ENCODE measurements at places on chromosomes 1 and 21.

DNA sequence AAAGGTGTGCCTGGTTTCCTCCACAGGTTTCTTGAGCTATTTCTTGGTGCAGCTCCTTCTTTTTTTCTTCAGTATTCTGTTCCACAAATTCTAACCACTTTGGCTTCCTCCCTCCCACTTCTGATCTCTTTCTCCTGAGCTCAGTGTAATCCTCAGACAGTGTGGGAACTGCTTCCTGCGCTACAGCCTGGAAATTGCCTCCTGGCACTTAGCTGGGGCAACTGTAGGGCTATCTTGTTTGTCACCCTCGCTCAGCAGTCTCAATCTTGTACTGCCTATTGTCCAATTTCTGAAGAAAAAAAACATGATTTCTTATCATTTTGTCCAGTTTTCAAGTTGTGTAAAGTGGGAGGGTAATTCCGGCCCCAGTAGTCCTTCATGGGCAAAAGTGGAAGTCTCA, 24.0 kb upstream of the GALNT2 start:
- DNase-seq = no peak
- no peak overlapping the region for H3K4me3 ChIP-seq
- H3K36me3 ChIP-seq = no peaks in the 10 kb centered on the region
- no peaks in the 10 kb centered on the region for H3K4me1 ChIP-seq
- no peak overlapping the region for H3K27ac ChIP-seq
- H3K27me3 ChIP-seq = peaks cover 9% of the 10 kb centered on the region

DNA sequence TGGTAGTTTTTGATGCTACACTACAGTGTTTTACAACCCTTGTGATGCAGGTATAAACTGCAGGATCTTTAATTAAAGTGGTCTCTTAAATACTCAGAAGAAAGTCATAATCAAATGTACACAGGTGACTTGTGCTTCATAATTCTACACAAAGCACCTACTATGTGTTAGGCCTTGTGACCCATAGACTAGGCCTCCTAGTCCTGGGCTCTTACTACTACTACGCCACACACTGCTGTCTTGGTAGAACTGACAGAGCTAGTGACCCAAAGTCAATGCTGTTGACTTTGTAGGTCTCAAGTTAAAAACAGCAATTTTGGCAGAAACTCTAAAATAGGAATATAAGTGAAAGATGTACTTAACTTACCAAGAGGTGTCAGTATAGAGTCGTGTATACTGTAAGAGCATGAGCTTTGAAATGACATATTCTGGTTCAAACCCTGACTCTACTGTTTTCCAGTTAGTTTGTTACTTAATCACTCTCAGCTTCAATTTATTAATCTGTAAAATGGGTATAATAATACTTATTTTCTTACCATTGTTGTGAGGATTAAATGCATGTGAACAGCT, 48.6 kb upstream of the LMO4 start:
- H3K27me3 ChIP-seq = peaks cover 6% of the 10 kb centered on the region
- no peaks in the 10 kb centered on the region for H3K4me1 ChIP-seq
- no peaks in the 10 kb centered on the region for H3K36me3 ChIP-seq
- no peak overlapping the region for H3K27ac ChIP-seq
- H3K4me3 ChIP-seq = no peak overlapping the region
- no peak for DNase-seq

DNA sequence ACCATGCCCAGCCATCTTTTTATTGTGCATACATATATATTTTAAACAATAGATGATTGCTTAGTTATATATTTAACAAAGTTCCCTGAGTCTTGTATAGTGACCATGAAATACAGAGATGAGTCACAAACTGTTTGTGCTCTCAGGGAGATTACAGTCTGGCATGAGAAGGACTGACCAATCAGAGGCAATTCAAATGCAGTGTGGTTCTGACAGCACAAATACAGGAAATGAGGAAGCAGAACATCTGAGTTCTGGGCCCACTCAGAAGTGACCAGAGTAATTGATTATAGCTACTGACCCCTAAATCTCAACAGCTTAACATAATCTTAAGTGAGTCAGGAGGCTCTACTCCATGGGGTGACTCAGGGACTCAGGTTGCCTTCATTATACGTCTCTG, 534.5 kb downstream of the OMA1 start:
- H3K27ac ChIP-seq = no peak overlapping the region
- no peak overlapping the region for H3K4me3 ChIP-seq
- no peaks in the 10 kb centered on the region for H3K36me3 ChIP-seq
- no peaks in the 10 kb centered on the region for H3K4me1 ChIP-seq
- no peak for DNase-seq
- peaks cover 2% of the 10 kb centered on the region for H3K27me3 ChIP-seq

GRCh38 chr1:180639871-180640270, 8.0 kb downstream of the XPR1 start:
- H3K27ac ChIP-seq = no peak overlapping the region
- no peaks in the 10 kb centered on the region for H3K4me1 ChIP-seq
- no peaks in the 10 kb centered on the region for H3K36me3 ChIP-seq

DNA sequence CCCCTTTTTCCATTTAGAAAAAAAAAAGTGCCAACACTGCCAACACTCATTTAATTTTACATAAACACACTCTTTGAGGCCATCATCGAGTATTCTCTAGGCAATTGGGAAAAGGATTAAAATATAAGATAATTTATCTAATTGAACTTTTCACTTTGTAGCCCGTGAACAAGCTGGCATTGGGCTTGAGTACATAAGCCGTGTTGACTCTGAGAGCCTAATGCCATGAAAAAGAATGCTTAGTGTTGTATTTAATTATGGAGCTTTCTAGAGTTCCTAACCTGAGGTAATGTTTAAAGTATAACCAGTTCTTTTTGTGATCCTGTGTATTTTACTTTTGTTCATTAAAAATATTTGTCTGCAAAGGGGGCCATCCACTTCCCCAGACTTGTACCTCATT, 193.8 kb downstream of the LYPLAL1 start:
- H3K27me3 ChIP-seq = peaks cover 5% of the 10 kb centered on the region
- H3K4me3 ChIP-seq = no peak overlapping the region
- H3K27ac ChIP-seq = no peak overlapping the region

DNA sequence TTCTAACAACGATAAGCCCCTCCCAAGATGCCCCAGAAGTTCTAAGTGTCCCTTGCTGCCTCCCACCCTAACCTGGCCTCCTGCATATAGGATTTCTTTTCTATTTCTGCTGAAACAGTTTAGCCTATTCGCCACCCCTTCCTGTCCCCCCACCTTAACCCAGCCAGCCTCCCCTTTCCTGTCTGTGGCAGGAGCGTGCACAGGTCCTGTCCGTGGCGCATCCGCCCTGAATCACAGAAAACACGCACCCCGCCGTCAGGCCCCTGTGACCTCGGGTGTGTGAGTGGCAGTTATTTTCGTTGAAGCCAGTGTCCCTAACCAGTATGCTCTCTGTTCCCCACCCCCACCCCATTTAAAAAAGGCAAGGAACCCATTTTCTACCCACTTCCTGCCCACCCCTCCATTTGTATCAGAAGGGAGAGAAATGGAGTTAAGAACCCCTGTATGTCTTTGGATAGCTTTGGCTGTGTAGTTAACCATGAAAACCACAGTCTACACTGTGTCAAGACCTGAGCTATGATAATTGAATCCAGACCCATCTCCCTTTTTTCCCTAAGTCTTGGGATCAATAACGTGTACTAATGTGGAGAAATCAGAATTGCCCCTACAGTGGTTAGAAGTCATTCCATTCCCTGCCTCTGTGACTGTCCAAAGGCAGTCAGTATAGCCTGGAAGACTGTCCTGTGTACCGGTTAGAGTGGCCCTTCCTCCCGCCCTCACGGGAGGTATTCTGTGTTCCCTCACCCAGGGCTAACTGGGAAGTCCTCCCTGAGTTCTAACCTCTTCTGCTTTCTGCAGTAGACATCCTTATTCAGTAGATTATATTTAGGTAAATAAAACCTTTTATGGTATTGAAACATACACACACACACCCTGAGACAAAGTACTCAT, 1.8 kb downstream of the PLEKHO1 start:
- peak; percentile 55 for DNase-seq
- peaks cover 44% of the 10 kb centered on the region for H3K36me3 ChIP-seq
- H3K27me3 ChIP-seq = peaks cover 24% of the 10 kb centered on the region
- peaks cover 48% of the 10 kb centered on the region for H3K4me1 ChIP-seq
- peak overlapping the region; percentile 87 for H3K4me3 ChIP-seq
- peak overlapping the region; percentile 79 for H3K27ac ChIP-seq

DNA sequence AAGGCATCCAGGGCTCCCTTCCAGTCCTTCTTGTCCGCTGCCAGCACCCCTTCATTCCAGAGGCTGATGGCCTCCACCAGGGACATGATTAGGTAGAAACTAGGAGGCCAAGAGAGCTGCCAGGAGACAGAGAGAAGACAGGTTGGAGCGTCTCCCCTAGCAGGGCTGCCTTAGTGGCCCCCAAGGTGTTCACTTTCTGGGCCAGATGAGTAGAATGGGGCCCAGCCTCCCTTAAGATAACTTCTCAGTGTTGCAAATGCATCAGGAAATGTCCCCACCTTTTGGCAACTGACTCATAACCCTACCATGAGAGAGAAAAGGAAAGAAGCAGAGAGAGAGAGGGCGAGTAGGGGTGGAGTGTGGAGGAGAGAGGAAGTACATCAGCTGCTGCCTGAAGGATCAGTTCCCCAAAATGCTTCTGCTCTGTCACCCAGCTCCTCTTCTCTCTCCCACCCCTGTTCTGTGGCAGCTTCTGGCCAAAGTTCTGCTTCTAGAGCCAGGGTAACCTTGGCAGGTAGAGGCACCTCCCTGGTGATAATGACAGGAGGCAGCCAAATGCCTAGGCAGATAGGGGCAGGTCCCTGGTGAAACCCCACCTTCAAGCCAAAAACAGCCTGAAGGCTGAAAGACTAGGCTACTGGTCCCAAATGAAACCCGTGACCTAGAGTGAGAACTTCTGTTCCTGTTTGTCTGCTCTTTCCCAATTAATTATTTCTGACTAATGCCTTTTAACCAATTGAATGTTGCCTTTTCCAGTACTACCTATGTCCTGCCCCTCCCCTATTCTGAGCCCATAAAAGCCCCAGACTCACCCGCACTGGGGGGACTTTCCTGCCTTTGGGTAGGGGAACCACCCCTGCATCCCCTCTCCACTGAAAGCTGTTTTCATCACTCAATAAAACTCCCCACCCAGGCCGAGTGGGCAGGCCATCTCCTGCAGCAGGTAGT, at the start of gene NCF2:
Gene NCF2, minus strand, starts transcription at position 216 of the 948 bp plus-strand sequence. Its CDS starts 130 bp downstream, at position 86.
- DNase-seq = peak; percentile 68
- peaks cover 50% of the 10 kb centered on the region for H3K4me1 ChIP-seq
- H3K36me3 ChIP-seq = peaks cover 2% of the 10 kb centered on the region
- H3K4me3 ChIP-seq = peak within 1 kb of the TSS; percentile 69
- H3K27me3 ChIP-seq = peaks cover 2% of the 10 kb centered on the region

- H3K4me3 ChIP-seq = no peak overlapping the region
- no peaks in the 10 kb centered on the region for H3K27me3 ChIP-seq
- DNase-seq = no peak
- peak overlapping the region; percentile 47 for H3K27ac ChIP-seq
- H3K4me1 ChIP-seq = peaks cover 20% of the 10 kb centered on the region
Observed at GRCh38 chr1:1796466-1796865, 18.2 kb upstream of the NADK start.

GRCh38 chr1:39854738-39855137, 28.6 kb downstream of the TRIT1 start:
- H3K27ac ChIP-seq = no peak overlapping the region
- DNase-seq = no peak
- H3K36me3 ChIP-seq = peaks cover 17% of the 10 kb centered on the region
- no peaks in the 10 kb centered on the region for H3K27me3 ChIP-seq
- H3K4me3 ChIP-seq = no peak overlapping the region

DNA sequence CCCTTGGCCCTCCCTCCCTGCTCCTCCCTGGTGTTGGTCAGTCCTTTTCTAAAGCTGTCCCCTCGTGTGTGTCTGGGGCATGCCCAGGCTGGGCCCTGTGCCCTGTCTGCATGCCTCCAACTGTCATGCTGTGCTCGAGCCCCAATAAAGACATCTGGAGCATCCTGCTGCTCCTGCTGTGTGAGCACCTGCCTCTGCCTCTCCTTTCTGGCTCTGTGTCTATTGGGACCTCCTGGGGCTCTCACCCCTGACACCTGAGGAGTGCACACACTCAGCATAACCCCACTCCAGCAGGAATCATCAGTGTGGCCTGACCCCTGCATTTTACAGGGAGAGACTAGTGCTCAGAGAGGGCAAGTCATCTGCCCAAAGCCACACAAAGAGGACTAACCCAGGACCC, 23.7 kb downstream of the KCNC4 start:
- no peaks in the 10 kb centered on the region for H3K27me3 ChIP-seq
- H3K27ac ChIP-seq = no peak overlapping the region
- peaks cover 40% of the 10 kb centered on the region for H3K4me1 ChIP-seq

DNA sequence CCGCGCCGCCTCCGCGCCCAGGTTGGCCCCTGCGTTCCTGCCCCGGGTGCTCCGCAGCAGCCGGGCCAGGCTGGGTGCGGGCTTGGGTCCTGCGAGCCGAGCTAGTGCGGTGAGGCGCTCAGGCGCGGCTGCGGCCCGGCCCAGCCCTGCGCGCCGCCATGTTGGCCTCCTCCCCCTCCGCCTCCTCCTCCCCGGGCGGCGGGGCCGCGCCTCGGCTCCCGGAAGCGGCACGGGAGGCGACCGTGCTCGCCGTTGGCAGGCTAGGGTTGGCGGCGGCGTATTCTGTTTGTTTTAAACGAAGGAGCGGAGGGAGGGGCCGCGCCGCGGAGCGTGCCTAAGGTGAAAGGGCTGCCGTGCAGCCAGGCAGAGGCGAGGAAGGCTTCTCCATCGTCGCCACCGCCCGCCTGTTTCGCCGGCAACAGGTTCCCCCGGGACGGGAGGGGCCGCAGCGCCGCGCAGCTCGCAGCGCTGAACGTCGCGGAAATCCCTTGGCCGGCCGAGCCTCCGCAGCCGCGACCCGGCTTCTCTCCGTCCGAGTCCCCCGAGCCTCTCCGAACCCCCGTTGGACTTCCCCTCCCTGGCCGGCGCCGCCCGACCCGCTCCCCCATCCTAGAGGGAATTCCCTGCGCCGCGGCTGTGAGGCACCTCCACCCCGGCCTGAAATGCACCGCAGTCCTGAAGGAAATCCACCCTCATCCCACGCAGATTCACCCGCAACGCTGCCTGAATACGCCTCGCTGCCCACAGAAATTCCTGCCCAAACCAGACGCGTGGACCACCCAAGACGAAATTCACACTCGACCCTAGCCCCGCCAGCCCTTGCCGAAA, at the start of gene USP24:
Gene USP24, minus strand, starts transcription at position 171 of the 828 bp plus-strand sequence. CDS start 251 bp downstream, outside the sequence.
- H3K4me1 ChIP-seq = peaks cover 61% of the 10 kb centered on the region
- peak; percentile 82 for DNase-seq
- H3K36me3 ChIP-seq = peaks cover 12% of the 10 kb centered on the region
